ENCODE measurements at places on chromosomes 2 and 18.
A peak's percentile ranks its signal among the peaks of the same experiment; 100 is the strongest.

DNA sequence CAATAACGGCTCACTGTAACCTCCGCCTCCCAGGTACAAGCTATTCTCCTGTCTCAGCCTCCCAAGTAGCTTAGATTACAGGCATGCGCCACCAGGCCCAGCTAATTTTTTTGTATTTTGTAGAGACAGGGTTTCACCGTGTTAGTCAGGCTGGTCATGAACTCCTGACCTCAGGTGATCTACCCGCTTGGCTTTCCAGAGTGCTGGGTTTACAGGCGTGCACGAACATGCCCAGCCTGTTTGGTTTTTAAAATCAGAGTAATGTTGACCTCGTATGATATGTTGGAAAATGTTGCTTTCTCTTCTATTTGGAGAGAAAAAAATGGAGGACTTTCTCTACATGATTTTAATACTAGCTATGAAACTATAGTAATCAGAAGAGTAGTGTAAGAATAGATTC, 386.2 kb downstream of the PTH2R start:
- DNase-seq: no peak

DNA sequence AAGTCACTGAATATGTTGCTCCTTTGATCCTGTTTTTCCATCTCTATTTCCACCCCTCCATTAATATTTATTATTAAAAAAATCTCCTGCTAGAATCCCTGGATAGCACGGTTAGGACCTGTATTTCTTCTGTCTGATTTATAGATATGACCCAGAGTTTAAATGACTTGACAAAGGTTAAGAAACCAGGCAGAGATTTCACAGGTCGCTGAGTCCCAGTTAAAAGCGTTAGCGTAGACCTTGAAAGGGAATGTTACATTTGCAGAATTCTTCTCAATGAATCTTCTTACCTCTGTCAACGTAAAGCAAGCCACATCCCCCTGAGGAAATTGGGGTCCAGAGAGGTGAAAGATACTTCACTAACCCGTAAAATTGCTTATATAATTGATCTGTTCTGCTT, 220.2 kb downstream of the GCA start:
- DNase-seq: no peak

GRCh38 chr2:105317937-105318336, 11.6 kb downstream of the TGFBRAP1 start:
- DNase-seq: no peak

GRCh38 chr2:98884658-98885057, 51.4 kb downstream of the CRACDL start:
- no peak for DNase-seq

DNA sequence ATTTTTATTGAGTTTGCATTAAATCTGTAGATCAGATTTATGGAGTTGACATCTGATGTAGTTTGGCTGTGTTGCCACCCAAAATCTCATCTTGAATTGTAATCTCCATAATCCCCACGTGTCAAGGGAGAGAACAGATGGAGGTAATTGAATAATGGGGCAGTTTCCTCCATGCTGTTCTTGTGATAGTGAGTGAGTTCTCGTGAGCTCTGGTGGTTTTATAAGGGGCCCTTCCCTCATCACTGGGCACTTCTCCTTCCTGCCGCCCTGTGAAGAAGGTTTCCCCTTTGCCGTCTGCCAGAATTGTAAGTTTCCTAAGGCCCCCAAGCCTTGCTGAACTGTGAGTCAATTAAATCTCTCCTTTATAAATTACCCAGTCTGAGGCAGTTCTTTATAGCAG, 32.2 kb downstream of the ZC3H15 start:
- DNase-seq: no peak

- DNase-seq: no peak
Observed at GRCh38 chr2:177728920-177729319, 336.3 kb downstream of the AGPS start.

- no peak for DNase-seq
Observed at GRCh38 chr2:164479460-164479859, 141.8 kb downstream of the GRB14 start.

- DNase-seq: no peak
Observed at GRCh38 chr2:164764474-164764873, 77.1 kb downstream of the COBLL1 start.

DNA sequence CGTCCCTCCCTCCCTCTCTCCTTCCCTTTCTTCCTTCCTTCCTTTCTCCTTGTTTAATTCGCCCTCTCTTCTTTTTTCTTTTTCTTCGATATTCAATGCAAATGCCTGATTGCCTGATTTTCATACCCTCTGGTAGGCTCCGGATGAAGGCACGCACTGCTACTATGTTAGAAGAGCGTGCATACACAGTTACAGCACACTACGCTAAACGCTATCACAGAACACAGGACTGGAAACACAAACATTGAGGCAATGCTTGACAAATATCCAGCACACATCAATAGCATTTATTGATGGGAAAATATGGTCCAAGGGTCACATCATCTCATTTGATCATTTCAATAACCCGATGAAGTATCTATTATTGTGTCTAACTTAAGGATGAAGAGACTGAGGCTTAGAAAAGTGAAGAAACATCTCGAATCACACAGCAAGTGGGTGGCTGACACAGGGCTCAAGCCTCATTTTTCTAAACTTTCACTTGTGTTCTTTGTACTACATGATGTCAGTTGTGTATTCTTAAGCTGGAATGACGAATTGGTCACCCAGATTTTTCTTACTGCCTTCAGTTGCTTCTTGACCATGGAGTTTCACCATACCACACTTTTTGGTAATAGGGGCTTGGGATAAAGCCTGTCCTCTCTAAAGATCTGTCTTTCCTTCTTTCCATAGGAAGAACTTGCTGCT, 101.8 kb downstream of the TRIB2 start:
- DNase-seq: no peak

DNA sequence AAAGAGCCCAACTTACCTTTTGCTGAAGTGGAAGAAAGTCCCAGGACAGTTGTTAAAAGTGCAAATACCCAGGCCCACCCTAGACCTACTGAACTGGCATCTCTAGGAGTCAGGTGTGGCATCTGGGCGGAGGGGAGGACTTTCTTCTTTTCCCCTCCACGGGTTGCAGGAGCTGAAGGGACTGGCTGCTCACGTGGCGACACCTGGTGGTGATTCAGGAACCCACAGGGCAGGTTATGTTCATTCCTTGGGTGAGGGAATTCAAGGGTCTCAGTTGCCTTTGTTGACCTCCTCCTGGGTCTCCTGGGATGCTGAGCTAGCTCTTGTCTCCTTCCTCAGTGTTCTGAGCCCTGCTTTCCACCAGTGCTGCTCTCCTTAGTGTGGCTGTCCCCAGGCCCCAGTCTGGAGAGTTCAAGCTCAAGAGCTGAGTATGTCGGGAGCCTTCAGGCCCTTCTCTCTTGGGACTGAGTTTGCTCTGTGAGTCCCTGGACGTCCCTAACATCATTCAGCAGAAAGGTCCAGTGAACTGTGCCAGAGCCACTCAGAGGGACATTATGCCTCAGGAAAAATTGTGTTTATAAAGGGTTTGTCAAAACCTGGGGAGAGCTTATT, 56.9 kb downstream of the DYSF start:
- peak; percentile 77 for DNase-seq

- no peak for DNase-seq
Observed at GRCh38 chr2:201794294-201794693, 12.0 kb upstream of the CDK15 start.

DNA sequence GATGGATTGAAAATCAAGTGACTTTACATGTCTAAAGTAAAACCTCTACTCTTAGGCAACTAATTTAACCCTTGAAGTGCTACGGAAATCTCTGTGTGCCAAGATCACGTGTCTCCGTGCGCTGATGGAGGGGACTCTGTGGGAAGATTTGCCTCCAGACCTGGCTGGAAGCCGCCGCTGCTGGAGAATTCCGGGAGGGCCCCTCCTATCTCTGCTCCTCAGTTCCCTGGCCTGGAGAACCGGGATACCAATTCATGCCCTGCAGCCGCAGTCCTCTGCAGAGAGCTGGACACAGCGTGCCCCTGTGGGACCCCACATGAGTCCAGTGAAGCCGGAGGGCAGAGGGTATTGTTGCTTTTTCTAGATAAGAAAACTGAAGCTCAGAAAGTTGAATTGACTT, 126.9 kb upstream of the PXDN start:
- no peak for DNase-seq

GRCh38 chr2:56519806-56520205, 336.0 kb downstream of the CCDC85A start:
- DNase-seq: no peak

- DNase-seq: no peak
Observed at GRCh38 chr2:219569041-219569440, 2.3 kb downstream of the OBSL1 start.

DNA sequence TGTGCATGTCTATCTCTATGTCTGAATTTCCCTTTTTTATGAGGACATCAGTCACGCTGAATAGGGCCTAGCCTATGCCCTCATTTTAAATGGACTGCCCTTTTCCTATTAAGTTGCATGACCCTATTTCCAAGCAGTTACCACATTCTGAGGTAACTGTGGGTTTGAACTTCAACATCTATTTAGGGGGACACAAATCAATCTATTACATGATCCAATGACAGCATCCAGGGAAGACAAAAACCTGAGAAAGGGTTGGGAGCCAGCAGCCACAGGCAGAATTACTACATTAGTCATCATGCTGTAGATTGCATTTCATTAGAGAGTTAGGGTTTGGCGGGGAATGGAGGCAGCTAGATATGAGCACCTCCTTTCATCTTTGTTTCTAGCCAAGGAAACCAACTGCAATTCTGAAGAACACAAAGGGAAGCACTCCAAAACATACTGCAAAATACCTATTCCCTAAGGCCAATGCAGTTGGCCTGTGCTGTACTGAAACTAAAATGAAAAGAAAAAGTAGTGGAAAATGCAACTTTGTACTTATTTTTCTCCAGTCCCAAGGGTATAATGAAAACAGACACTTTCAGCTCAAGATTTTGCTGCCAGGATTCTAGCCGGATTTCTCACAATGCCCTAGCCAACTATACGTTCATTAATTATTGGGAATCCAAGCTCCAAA, 40.4 kb upstream of the C1D start:
- DNase-seq: no peak

DNA sequence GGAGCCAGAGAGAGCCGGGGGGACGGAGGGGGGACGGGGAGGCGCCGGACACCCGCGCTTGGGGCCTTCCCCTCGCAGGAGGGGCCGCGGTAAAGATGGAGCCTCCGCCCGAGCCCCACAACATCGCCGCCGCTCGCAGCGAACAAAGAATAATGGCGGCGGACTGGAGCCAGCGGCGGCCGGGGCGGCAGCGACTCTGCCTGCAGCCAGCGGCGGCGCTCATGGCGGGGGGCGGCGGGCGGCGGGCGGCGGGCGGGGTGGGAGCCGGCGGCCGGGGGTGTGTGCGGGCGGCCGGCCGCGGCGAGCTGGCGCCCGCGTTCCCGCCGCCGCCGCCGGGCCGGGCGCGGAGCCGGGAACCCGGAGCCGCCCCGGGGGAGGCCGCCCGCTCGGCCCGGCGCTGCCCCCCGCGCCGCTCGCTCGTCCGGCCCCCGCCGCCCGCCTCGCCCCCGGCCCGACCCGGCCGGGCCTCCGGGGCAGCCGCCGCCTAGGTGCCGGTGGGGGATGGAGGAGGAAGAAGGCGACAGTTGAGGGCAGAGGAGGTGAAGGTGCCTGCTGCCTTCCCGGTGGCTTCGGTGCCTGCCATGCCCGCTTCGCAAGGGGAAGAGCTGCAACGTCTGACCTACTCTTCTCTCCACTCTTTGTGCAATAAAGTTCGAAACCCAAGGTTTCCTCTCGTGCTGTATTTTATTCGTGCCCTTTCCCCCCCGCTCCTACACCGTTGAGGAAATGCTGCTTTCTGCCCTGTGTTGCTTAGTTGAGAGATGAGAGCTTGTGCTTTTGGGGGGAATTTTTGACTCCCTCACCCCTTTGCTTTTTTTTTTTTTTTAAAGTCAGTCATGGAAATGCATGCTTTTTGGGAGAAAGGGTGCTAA, 634 bp downstream of the CREB1 start:
- DNase-seq: peak; percentile 53

Data from CD8-positive, alpha-beta T cell (primary cell).